ENCODE measurements at places on chromosomes 5 and 9. TPM values are rescaled to one million over a fixed set of nuclear protein-coding genes. Genes with fewer than 3 reads are reported as not detected.

OLFML2A gene
- total RNA-seq: 21.7 TPM

- no peak for ATAC-seq
These were observed 264.0 kb downstream of the EPB41L4A start for GRCh38 chr5:112154940-112155686.

DNA sequence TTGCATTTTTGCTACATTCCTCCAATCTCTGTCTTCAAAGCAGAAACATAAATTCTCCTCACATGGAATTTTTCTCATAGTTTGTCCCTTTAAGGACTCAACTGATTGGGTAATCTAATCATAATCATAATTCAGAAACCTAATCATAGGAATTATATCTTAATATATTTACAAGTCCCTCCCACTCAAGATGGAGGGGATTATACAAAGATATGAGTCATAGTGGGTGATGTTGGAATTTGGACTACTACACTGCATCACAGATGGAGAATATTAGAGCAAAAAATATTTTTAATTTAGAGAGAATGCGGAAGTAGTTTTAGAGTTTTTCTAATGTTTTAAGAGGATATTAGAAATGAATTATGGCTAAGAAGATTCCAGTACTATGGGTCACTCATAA is 1034.0 kb downstream of the DTWD2 start:
- ATAC-seq: no peak

- ATAC-seq: no peak
These were observed 123.9 kb downstream of the EHMT1 start for GRCh38 chr9:137742698-137743097.

DNA sequence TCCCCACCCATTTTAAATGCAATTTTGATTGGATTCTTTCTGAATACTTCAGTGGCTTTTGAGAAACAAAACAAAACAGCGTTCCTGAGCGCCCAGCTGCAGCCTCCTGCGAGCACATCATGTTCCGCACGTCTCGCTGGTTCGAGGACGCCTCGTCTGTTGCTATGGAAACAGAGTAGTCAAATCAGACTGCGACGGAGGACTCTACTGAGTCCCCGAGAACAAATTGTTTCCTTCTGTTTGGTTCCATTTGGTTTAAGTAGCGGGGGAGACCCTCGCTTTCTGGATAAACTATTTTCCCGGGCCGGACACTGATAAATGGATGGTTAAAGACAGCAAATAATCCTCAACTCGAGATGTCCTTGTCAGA is 69.0 kb downstream of the SLC28A3 start:
- peak; percentile 75 for ATAC-seq

RAD1 gene
- 28.8 TPM for total RNA-seq

GRCh38 chr9:3385871-3386270 is 139.9 kb downstream of the RFX3 start:
- no peak for ATAC-seq

HSPB3 gene
- 58.1 TPM for total RNA-seq
